ENCODE measurements at places on chromosomes 12 and 14.
A peak's percentile ranks its signal among the peaks of the same experiment; 100 is the strongest.

DNA sequence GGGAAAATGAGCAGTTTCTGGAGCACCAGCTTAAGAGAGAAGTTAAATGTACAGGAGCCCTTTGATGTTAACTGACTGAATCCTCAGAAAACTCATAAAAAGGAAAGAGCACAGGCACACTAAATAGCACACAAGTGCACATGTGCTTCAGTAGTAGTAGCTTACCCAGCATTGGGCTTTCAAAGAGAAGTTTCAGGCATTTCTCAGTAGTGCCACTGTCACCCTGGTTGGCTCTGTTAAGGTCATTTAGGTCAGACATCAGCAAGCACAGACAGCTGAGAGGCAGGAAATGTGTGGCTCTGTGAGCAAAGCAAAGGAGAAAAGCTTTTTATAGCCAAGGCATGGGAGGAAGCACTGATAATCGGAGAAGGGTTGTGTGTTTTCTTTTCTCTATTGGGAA is 96.3 kb upstream of the HIF1A start:
- no peaks in the 10 kb centered on the region for H3K36me3 ChIP-seq
- H3K27me3 ChIP-seq, result no peaks in the 10 kb centered on the region
- no peak overlapping the region for H3K27ac ChIP-seq
- no peak for DNase-seq

- H3K4me3 ChIP-seq, result no peak overlapping the region
- H3K27me3 ChIP-seq, result no peaks in the 10 kb centered on the region
- no peak overlapping the region for H3K27ac ChIP-seq
- no peaks in the 10 kb centered on the region for H3K36me3 ChIP-seq
These were observed 26.3 kb downstream of the CLMN start for GRCh38 chr14:95293449-95293848.

GRCh38 chr12:60535363-60535762 is 939.5 kb downstream of the SLC16A7 start:
- H3K27ac ChIP-seq, result no peak overlapping the region
- no peak overlapping the region for H3K4me3 ChIP-seq
- H3K36me3 ChIP-seq, result no peaks in the 10 kb centered on the region

DNA sequence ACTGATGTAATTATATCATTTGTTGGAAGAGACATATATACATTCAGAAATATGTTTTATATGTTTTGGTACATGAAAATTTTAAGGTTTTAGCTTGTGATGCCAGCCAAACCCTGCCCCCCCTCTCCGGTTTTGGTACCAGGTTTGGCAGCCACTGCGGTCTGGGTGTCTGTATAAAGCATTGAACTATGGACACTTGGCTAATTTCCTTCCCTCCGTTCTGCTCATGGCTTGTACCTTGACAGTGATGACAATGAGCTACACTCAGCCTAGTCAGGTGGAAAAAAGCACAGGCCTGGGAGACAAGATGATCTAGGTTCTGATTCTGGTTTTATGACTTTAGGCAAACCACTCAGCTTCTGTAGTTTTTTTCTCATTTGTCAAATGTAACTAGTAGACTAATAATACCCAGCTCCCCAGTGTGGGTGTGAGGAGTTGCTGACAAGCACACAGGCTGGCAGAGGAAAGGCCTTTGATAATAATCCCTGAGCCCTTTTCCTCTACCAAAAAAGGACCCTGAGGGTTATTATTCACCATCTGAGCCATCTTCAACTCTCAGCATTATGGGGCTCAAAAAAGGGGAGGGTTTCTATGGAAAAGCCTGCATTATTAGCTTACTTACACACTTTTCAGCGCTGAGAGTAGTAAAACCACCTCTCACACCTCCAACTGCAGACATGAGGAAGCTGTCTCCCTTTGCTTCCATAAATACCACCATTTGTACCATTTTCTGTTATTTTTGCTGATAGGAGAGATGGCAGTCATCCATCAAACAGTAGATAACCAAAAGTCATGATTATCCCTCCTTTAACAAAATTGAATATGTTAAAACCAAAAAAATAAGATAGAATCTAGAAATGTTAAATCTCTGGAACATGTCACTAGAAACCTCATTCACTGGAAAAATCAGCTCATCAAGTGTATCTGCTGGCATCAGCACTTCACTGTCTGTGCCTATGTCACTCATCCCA is 76.3 kb upstream of the PSMC1 start:
- DNase-seq, result no peak
- no peak overlapping the region for H3K27ac ChIP-seq
- no peak overlapping the region for H3K4me3 ChIP-seq
- H3K36me3 ChIP-seq, result no peaks in the 10 kb centered on the region
- H3K27me3 ChIP-seq, result no peaks in the 10 kb centered on the region

DNA sequence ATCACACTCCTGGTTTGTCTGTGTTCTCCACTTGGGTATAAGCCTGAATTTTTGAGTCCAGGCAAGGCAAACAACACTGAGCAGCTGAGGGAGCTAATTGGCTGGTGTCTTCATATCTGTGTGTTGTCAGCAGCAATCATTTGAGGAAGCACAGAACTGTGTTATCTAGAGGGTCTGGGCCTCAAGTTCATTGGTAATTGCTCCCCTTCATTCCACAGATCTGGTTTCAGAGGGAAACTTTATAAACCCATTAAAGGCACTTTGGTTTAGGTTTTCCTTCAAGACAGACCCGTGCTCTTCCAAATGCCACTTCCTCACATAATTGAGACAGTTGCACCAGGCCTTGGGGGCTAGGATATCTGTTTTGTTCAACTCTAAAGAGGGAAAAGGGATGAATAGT is 5.6 kb downstream of the DACT1 start:
- H3K27me3 ChIP-seq, result no peaks in the 10 kb centered on the region
- no peak overlapping the region for H3K27ac ChIP-seq
- H3K4me1 ChIP-seq, result peaks cover 7% of the 10 kb centered on the region
- H3K36me3 ChIP-seq, result no peaks in the 10 kb centered on the region
- no peak for DNase-seq

DNA sequence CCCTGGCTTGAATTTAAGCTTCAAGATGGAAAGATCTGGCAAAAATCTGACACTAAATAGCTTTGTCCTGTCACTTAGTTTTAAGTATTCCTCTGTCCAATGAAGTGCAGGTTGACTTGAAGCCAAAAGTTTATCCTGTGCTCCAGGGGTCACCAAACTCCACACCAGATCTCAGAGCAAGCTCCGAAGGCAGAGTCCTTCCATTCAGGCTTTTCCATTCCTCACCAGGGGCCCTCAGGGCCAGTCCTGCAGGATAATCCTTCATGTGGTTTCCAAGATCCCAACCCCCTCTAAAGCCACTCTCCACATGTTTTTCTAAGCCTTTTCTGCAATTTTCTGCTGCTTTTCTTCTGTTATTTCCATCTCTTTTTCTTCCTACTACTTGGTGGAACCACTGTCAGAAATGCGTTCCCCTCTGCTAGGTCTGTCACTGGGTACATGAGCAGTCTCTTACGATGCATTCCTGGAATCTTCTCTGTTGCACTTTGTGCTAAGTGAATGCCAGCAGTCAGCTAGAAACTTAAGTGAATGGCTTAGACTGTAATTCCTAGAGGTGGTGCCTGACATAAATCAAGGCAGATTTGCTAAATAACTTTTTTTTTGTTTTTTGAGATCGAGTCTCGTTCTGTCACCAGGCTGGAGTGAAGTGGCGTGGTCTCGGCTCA is 251.4 kb downstream of the MSRB3 start:
- H3K27me3 ChIP-seq, result no peaks in the 10 kb centered on the region
- no peak for DNase-seq

GRCh38 chr14:104974146-104974541 is 4.0 kb downstream of the AHNAK2 start:
- no peaks in the 10 kb centered on the region for H3K27me3 ChIP-seq
- no peak overlapping the region for H3K4me3 ChIP-seq
- DNase-seq, result no peak
- peaks cover 13% of the 10 kb centered on the region for H3K4me1 ChIP-seq
- H3K36me3 ChIP-seq, result no peaks in the 10 kb centered on the region

- H3K36me3 ChIP-seq, result no peaks in the 10 kb centered on the region
- no peaks in the 10 kb centered on the region for H3K27me3 ChIP-seq
These were observed 9.7 kb upstream of the ZNF605 start for GRCh38 chr12:132965796-132966195.

DNA sequence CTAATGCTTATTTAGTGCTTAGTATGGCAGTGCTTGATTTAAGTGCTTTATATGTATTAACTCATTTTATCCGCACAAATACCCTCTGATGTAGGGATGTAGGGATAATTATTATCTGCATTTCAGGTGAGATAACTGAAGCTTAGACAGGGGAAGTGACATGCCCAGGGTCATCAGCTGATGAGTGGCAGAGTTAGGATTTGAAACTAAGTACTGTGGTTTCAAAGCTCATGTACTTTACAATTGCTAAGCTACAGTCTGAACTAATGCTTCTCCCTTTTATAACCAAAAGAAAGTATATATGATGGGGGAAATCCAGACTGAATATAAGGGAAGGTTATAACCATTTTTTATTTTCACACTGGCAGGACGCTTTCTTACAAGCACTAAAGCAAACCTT is 229.6 kb upstream of the NAV3 start:
- H3K27me3 ChIP-seq, result no peaks in the 10 kb centered on the region
- H3K4me3 ChIP-seq, result no peak overlapping the region
- no peaks in the 10 kb centered on the region for H3K36me3 ChIP-seq
- no peak for DNase-seq
- no peak overlapping the region for H3K27ac ChIP-seq
- no peaks in the 10 kb centered on the region for H3K4me1 ChIP-seq

DNA sequence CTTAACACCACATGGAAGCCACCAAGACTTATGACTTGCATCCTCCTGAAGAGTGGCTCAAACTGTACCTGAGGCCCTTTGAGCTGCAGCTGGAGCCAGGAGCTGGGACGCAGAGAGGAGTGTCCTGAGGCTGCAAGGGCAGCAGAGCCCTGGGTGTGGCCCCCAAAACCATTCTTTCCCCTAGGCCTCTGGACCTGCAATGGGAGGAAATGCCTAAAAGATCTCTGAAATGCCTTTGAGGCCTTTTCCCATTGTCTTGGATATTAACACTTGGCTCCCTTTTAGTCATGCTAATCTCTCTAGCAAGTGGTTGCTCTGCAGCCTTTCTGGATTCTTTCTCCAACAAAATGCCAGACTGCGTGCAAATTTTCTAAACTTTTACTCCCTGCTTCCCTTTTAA is 156.1 kb downstream of the SLC38A4 start:
- no peaks in the 10 kb centered on the region for H3K36me3 ChIP-seq
- H3K27ac ChIP-seq, result no peak overlapping the region
- DNase-seq, result no peak
- no peaks in the 10 kb centered on the region for H3K27me3 ChIP-seq
- no peak overlapping the region for H3K4me3 ChIP-seq

DNA sequence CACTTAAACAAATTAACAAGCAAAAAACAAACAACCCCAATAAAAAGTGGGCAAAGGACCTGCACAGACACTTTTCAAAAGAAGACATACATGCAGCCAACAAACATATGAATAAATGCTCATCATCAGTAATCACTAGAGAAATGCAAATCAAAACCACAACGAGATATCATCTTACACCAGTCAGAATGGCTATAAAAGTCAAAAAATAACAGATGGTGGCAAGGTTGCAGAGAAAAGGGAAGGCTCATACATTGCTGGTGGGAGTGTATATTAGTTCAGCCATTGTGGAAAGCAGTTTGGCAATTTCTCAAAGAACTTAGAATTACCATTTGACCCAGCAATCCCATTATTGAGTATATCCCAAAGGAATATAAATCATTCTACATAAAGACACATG is 34.6 kb upstream of the NT5DC3 start:
- H3K4me1 ChIP-seq, result no peaks in the 10 kb centered on the region
- H3K27ac ChIP-seq, result no peak overlapping the region
- DNase-seq, result no peak
- H3K36me3 ChIP-seq, result no peaks in the 10 kb centered on the region

DNA sequence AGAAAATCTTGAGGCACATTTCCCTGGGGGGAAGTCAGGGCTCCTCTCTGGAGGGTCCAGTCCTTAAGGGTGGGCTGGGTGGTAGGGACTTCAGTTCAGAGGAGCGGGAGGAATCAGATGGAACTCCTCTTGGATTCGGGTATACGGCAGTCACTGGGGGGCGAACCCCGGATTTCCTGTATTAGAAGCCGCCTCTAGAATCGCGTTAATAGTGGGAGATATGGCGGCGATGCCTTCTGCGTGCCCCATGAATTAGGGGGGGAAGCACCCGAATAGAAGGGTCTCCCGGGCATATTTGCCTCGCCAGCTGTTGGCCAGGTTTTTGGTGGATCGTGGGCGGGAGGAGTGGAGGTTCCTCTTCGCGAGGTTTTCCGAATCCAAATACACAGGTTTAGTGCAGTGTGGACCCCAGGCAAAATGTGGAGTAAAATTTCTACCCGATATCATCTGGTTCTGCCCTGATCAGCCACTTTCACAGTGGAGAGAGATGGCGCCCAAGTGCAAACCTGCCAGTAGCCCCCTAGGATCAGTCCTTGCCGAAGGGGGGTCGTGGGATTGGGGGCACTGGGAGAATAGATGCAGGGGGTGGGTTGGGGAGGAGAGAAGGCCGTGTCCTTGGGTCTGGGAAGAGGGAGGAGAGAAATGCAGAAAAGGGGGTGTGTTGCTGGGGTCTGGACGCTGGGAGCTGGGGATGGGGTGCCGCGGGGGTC is 628 bp downstream of the MEG3 start:
- H3K27ac ChIP-seq, result no peak overlapping the region
- H3K4me1 ChIP-seq, result peaks cover 3% of the 10 kb centered on the region
- no peaks in the 10 kb centered on the region for H3K36me3 ChIP-seq
- no peak for DNase-seq

DNA sequence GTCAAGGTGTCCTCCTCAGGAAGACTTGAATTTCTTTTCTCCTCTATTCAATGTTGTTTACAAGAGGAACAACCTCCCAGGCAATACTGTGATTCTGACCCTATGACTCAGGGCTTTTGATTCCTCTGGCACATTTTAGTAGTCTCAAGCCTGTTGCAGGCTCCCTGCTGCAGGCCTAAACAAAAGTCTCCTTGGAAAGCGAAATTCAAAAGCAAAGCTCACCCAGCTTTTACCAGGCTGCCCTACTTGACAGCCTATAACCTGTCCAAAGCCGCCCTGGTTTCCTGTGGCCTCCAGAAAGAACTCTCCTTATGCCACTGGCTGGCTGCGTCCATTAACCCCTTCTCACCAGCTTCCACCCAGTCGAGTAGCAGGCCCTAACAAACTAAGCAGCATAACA is 11.6 kb downstream of the FGD6 start:
- DNase-seq, result no peak
- H3K36me3 ChIP-seq, result no peaks in the 10 kb centered on the region
- peak overlapping the region; percentile 82 for H3K27ac ChIP-seq
- no peak overlapping the region for H3K4me3 ChIP-seq
- peaks cover 52% of the 10 kb centered on the region for H3K4me1 ChIP-seq

DNA sequence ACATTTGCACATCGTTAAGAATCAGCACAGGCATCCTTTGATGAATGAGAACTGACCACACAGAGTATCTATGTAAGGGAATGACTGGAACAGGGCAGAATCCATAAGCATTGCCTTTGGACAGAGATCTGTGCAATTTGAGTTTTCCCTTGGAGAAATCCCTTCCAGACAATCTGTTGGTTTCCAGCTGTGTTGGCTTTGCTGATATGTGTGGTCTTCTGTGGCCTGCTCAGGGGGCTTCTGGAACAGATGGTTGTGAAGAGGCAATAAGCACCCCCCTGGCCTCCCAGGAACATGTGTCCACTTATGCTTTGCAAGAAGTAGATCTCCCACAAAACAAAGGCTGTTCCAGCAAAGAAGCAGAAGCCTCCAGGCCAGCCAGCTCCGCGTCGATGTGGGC is 111.4 kb upstream of the TMEM132C start:
- H3K4me3 ChIP-seq, result no peak overlapping the region
- H3K36me3 ChIP-seq, result no peaks in the 10 kb centered on the region
- no peaks in the 10 kb centered on the region for H3K4me1 ChIP-seq
- H3K27me3 ChIP-seq, result no peaks in the 10 kb centered on the region
- DNase-seq, result no peak
- no peak overlapping the region for H3K27ac ChIP-seq

- H3K27ac ChIP-seq, result no peak overlapping the region
- peaks cover 7% of the 10 kb centered on the region for H3K4me1 ChIP-seq
- H3K4me3 ChIP-seq, result no peak overlapping the region
- DNase-seq, result no peak
These were observed 7.0 kb upstream of the HOXC12 start for GRCh38 chr12:53947743-53948142.
